ENCODE measurements at places on chromosomes 3 and 15. TPM values are rescaled to one million over a fixed set of nuclear protein-coding genes. Genes with fewer than 3 reads are reported as not detected.

GRCh38 chr15:66644000-66644787 lies 57.8 kb upstream of the SMAD6 start:
- DNase-seq = no peak

DNA sequence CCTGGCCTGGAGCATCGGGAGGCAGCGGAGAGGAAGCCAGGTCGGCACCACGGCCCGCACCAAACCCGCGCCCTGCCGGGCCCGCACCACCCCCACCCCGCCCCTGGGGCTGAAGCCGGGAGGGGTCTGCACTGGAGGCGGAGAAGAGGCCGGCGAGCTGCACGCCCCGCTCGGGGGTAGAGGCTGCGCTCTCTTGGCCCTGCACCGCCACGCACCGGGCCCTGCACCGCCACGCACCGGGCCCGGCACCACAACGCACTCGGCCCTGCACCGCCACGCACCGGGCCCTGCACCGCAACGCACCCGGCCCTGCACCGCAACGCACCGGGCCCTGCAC lies 41.4 kb downstream of the MUC20 start:
- DNase-seq = no peak

Gene PCLAF
- 110 TPM for total RNA-seq

GRCh38 chr3:155502630-155503029 lies 209.1 kb upstream of the STRIT1 start:
- no peak for DNase-seq

Gene TERC
- 7.3 TPM for total RNA-seq

GRCh38 chr3:7543294-7543880 lies 682.5 kb downstream of the GRM7 start:
- no peak for DNase-seq

DNA sequence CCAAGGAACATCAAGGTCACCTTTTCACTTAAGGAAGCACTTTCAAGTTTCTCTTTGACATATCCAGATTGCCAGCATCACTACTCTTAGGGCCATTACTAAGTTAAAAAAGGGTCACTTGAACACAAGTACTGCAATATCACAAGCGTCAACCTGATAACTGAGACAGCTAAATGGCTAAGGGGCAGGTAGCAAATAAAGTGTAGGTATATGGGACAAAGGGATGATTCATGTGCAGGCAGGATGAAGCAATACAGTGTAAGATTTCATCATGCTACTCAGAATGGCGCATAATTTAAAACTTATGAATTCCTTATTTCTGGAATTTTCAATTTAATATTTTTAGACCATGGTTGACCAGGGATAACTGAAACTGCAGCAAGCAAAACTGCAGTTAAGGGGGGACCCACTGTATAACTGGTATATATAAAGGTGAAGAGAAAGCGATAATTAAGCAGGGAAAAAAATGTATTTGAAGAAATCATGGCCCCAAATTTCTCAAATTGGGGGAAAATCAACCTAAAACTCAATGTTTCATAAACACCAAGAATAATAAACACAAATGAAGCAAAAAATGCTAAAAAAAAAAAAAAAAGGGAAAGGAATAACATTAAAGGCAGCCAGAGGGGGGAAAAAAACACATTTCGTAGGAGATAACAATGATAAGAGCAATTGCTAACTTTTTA lies 13.1 kb downstream of the CCR1 start:
- DNase-seq = no peak

DNA sequence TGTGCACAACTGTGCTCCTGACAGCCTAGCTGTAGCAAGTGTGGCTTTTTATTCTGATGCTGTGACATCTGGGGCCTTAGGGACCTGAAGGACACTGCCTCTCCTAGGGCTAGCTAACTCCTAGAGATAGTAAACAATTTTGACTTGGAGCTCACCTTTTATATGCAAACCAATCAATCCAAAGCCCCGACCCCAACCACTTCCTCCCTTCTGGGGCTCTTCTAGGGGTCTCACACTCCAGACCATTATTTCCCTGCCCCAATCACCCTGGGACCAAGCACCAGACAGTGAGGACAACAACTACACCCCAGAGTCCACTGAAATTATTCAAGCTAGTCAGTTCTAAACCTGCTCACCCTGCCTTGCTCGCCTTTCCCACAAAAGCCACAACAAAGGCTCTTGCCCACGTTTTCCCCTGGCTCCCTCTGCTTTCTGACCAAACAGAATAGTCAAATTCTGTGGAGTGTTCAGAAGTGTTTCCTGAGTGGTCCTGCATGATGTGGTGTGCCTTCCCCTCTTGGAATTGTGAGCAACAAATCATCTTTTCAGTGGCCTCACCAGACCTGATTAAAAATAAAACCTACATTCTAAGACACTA lies 84.2 kb upstream of the WNT5A start:
- DNase-seq = no peak

All from activated naive CD8-positive, alpha-beta T cell treated with anti-CD3 and anti-CD28 coated beads, Interleukin-2, amount 10 ng/mL, durations not matched to agents 7 days and 5 days (primary cell).